Left ventricle myocardium inferior (tissue), 1 donor: ENCODE measurements at places on chromosomes 1 and 21. TPM values are rescaled to one million over a fixed set of nuclear protein-coding genes. Genes with fewer than 3 reads are reported as not detected.

DNA sequence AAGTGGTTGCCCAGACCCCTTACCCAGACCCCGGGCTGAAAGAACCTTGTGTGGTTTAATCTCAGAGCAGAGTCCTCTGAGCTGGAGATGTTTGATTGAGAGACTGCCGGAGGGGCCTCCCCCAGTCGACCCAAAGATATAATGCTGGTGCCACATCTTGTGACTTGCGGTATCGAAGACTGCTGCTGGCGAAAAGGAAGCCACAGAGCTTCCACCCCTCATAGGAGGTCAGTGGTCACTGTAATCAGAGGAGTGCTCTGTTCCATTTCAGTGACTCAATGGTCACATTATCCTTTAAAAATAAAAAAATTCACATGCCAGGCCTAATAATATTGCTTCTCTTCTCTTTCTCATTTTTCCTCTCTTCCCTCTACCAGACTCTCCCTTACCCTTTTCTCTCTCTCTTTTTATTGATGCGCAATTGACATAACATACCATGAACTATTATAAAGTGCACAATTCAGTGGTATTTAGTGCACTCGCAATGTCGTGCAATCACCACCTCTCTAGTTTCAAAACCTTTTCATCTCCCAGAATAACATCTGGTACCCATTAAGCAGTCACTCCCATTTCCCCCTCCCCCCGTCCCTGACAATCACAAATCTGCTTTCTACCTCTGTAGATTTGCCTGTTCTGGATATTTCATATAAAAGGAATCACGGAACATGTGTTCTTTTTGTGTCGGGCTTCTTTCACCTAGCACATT, 52.6 kb upstream of the LYST start:
- DNase-seq = no peak

- DNase-seq = no peak
Observed at GRCh38 chr1:231231511-231231910, 9.5 kb upstream of the GNPAT start.

DNA sequence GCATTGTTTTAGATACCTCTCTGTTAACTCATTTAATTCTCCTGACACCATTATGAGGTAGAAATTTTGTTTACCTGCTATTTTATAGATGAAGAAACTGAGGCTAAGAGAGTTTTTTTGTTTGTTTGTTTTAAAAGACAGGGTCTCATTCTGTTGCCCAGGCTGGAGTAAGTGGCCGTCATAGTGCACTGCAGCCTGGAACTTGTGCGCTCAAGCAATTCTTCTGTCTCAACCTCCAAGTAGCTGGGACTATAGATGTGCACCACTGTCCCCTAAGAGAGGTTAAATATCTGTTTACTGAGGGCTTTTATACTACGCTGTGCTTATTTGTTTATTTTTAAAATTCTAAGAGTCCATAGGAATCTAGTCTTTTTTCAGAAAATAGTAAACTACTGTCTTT, 43.7 kb upstream of the CACYBP start:
- no peak for DNase-seq

DNA sequence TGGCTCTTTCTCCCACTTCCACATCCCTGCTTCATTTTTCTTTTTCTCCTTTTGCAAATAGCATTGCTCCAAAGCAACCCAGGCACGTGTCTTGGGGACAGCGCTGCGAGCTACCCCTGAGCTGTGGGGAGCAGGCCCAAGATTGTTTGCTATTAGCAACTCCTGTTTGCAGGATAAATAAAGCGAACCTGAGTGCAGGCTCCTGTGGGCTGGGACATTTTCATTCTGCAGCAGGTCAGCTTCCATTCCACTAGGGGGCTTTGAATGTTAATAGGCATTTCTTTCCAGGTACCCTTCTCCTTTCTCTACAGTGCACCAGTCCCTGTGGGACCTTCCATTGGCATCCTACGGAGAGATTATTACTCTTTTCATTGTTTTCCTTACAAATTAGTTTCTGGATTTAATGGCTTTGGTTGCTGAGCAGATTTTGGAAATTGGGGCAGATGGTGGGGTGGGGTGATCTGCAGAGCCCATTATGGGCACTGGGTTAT, 54.0 kb downstream of the OLFML3 start:
- no peak for DNase-seq

PGLYRP4 gene
- not detected for total RNA-seq

FCAMR gene
- not detected for total RNA-seq
